ENCODE measurements at places on chromosomes 5 and 9. TPM values are rescaled to one million over a fixed set of nuclear protein-coding genes. Genes with fewer than 3 reads are reported as not detected.

DNA sequence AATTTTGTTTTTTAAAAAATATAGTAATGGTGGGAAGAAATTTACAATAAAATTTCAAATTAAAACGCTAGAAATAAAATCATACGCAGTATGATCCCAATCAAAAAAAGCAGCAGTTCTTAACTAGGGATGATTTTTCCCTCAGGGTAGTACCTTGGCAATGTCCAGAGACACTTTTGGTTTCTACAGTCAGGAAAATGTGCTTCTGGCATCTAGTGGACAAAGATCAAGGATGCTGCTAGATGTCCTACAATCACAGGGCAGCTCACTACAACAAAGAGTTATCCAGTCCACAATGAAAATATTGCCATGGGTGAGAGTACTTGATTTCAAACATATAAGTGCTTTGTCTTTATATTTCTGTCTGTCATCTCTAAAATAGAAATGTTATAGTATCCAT is 400.2 kb upstream of the SGCD start:
- no peak for DNase-seq

The PCDHA8 gene
- total RNA-seq = not detected

The TAL2 gene
- not detected for total RNA-seq

DNA sequence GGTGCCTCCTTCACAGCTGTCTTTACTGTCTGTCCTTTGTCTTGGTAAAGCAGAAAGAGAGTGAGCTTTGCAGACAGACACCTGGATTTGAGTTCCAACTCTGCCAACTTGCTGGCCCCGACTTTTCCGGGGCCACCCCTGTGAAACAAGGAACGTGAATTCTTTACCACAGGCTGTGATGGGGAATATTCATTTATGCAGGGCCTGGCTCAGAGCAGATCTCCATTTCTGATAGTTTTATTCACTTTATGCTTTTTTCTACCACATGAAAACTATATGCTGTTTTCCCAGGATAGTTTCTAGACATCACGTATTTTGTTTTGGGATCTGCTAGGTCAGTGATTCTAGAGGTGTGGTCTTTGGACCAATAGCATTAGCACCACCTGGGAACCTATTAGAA is 211.8 kb downstream of the GRIA1 start:
- DNase-seq = no peak

DNA sequence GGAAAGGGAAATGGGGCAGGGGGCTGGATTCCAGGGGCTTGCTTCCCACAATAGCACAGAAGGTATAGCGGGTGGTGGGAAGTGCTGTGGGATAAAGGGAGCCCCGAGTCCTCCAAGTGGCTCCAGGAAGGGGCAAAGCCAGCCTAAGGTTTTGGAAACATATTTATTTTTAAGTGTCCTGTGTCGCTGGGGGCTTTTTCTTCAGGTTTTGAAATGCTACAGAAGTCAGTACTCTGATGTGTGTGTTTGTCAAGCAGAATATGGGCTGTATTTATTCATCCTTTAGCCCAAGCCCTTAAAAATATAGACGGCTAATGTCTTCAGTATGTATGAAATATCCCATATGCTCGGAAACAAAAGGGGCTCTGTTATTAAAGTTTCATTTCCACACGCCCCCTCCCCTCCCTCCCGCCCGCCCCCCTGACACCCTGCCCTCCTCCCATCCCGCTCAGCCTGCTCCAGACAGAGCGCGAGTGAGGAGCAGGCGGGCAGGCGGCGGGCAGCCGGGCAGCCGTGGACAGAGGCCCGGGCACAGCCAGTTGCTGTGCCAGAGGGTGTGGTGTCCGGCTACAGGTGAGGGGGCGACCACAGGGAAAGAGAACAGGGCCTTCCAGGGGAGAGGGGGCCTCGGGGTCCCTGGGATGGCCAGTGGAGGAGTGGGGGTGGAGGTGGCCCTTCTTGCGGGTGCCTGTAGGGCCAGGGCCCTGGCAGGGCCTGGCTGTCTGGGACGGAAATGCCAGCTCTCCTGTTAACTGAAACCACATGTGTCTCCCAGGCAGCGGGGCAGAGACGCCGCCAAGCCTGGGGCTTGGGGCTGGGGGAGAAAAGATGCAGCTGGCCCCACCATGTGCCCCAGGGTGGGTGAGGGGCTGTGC is 39.6 kb upstream of the SYNPO start:
- no peak for DNase-seq

DNA sequence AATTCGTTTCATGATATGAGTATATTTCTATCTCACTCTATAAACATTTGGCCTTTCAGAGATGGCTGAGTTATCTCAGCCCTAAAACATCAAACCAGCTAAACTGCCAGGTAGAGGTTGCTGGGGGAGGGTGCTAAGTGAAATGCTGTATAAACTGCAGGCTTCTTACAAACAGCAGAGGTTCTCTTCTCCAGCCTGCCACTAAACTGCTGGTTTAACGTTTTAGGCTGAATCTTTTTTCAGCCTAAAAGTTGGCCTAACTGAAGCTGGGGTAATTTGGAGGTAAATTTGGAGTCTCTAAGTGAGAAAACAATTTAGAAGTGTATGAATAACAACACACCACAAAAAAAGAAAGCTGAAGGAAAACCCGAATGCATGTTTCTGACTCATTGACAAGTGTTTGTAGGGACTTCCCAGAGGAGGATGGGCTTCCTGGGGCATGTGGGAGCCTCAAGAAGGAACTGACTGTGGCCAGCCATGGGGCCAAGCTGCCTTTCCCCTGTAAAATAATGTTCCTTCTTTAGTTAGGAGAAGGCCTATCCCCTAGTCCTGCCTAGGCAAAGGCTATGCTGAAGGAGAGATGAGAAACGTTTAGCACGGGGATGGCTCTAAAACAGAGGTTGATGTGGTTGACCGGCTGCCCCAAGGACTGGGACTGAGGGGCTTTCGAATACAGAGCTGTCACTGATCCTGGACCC is 44.3 kb downstream of the SLC28A3 start:
- DNase-seq = no peak

- no peak for DNase-seq
Observed at GRCh38 chr9:122090981-122091380, 2.1 kb downstream of the TTLL11 start.

The GABRA1 gene
- not detected for total RNA-seq

The PHF19 gene
- total RNA-seq = 96.9 TPM

DNA sequence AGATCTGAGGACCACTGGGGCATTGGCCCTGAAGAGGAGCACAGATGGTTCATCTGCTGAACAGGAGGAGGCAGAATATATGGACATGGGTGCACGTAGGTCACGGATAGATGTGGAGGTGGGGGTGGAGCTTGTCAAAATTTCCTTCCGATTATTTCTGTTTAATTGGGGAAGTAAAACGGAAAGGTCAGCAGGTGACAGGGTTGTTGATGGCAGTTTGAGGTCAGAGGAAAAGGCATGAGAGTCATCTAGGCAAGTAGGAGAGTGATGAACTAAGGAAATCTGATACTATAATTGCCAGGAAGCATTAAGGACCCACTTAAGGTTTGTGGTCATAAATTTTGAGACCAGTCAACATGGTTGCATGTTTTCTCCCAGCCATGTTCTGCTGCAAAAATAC is 8.4 kb upstream of the FAM81B start:
- DNase-seq = no peak

DNA sequence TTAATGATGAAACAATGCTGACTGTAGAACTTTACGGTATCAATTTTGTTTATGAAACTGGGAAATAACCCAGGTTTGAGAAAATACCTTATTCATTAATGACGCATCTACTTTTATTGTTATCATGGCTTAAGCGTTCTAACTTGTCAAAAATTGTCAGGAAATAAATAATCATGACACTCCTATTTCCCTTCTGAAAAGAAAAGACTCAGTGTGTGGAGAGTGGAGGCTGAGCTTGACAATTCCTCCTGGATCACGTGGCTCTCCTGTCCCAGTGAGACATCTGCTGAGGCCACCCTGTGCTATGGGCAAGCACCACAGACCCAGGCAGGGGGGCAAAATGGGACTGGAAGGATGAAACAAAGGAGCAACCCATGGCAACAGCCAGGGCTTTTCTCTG is 466.4 kb downstream of the ZNF608 start:
- DNase-seq = no peak

The CATSPER3 gene
- 0.50 TPM for total RNA-seq

The CAVIN4 gene
- total RNA-seq = 0.13 TPM

- DNase-seq = no peak
Observed at GRCh38 chr5:78273436-78273835, 21.1 kb downstream of the AP3B1 start.

DNA sequence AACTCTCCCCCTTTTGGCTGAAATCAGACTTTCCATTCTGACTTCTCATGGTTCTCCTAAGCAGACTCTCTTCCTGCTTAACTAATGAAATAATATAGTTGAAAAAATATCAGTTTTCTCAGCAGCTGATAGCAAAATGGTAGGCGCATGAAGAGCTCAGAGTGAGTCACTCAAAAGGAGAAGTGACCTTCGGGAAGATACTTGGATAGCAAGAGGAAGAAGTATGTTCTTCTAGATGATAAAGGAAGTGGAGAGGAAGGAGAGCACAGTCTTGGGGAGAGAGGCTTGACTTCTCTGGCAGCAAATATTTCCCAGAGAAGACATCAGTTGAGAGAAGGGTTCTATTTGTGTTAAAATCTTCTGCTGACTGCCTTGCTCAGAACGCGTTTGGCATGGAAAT is 101.5 kb downstream of the TAF11L14 start:
- no peak for DNase-seq

- DNase-seq = no peak
Observed at GRCh38 chr9:69513141-69513820, 158.9 kb downstream of the APBA1 start.

DNA sequence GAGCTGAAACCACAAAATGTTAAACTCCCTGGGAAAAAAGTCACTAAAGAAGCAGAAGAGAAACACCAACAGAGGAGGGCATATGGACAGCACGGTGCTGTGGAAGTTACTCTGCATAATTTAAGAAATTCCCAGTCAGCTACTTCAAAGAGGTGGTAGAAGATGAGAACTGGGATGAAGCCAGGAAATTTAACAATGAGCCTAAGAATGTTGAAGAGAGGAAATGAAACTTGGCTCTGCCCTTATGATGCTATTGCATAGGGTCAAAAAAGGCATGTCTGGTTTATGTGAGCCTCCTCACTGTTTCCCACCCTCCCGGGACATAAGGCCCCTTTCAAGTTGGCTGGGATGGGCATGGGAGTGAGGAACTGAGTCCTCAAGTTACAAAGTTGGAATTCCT is 25.4 kb upstream of the SNX18 start:
- DNase-seq = no peak

DNA sequence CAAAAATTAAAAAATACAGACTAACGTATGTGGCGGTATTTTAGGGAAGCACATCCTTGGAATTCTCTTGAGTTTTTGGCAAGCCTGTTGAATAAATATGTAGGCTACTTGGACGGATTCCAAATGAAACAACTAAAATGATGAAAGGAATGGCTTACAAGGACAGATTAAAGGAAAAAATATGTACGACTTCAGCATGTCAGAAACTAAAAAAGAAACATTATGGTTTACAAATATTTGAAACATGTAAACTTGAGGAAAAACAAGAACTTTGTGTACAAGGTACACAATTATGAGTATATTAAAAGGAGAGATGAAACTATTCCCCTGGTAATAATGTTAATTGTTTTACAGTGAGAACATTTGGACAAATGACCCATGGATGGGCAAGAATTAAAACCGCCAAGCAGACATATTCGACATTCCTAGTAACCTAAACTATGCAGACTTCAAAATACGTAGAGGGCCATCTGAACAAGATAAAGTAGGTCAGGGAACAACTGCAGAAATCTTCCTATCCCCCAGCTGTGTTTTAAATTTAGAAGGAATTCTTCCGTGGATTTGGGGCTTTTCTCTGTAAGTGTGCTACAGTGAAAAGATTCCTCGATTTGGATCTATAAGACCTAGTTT is 12.5 kb downstream of the EDIL3 start:
- no peak for DNase-seq

DNA sequence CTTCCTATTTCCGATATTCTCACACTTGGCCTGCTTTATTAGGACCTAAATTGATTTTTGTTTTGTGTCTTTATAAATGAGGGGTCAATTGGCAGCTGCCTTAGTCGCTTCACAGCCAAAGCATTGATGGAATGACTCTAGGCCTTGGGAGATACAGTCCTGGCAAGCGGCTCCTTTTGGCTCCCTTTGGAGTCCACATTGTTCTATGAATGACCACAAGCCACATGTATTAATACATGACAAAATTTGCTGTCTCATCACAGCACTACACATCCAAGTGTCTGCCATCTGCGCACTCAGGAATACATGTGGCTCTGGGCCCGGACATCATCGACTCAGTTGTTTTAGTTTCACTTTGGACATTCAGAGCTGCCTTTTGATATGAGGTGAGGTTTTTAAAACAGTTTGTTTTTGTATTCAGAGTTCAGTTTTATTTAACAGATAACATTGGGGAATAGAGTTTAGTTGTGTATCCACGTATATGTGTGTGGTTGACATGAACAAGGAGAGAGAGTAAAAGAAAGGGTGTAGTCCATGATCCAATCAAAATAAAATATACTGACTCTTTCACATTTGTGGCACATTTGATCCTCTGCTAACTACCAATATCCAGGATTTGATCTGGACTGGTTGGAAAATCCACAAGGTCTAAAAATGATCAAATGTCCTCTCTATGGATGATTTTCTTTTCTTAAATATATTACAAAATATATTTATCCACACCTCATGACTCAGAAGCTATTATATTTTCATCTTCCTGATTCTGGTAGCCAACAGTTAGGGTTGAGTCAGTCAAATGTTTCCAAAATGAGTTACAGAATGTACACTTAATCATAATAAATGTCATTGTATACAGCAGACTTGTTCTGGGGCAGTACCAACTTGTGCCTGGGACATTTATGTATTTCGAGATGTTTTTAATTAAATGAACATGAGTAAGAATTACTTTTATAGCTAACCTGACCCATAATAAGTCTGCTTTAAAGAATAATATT is 114.0 kb upstream of the MTAP start:
- no peak for DNase-seq

GRCh38 chr5:65204966-65205365 is 276.8 kb downstream of the ADAMTS6 start:
- DNase-seq = no peak

The GADD45G gene
- total RNA-seq = 15.1 TPM

DNA sequence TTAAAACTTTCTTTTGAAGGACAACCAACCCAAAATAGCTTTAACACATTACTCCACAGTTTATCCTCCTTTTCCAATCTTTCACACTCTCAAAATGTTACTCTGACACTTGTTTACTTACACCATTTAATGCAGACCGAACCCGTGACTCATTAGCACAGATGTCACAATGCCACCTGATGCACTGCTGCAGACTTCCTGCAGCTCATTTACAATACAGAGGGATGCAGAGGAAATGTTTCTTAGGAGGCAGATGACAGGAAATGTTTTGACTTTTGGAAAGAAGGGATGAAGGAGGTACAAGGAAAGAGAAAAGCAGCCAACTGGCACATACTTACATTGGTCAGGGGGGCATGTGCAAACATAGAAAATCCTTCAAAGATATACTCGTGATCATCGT is 39.0 kb downstream of the DROSHA start:
- DNase-seq = no peak

- no peak for DNase-seq
Observed at GRCh38 chr9:16314476-16314875, 556.0 kb downstream of the BNC2 start.

The TTC16 gene
- 4.3 TPM for total RNA-seq

DNA sequence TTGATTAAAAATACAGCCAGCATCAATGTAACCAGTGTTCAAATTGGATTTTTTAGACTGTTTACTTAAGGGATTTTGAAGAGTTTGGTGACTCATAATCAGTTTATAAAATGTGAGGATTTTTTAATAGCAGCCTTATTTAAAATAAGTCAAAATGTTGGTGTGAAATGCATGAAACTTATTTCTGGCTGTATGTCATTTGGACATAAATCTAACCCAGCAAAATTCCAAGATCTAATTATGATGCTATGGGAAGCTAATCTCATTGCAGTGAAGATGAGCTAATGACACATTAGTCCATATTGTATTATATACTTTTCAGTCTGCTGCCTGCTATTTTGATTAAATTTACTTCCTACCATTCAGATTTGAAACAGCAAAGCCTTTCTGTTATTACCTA is 140.3 kb downstream of the AOPEP start:
- no peak for DNase-seq

Data from T-helper 17 cell (primary cell).